ENCODE measurements at places on chromosomes 7 and 10.

GRCh38 chr7:154804449-154804848 is 198.5 kb downstream of the PAXIP1 start:
- no peak for DNase-seq

- no peak for DNase-seq
Measured at GRCh38 chr10:115942101-115942500, 330.9 kb downstream of the GFRA1 start.

- DNase-seq: no peak
Measured at GRCh38 chr10:96842896-96843723, 11.0 kb downstream of the LCOR start.

- DNase-seq: no peak
Measured at GRCh38 chr10:43315535-43316207, 48.8 kb upstream of the RASGEF1A start.

DNA sequence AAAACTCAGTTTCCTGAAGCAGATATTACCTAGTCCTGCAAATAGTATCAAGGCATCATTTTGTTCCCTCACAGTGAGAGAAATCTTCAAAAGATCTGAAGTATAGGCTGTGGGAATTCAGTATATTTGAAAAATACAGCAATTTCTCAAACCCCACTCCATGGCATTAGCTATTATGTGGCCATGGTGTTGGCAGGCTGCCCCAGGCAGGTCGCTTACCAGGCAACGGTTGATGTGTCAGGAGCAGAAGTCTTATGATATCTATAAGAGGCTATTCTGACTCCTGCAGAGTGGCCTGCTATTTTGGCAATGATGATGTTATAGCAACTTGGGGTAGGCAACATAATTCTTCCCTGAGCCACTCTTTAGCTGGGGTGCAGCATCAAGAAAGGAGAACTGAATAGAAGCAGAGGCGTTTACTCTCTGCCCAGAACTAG is 187.9 kb downstream of the PLXDC2 start:
- no peak for DNase-seq

- no peak for DNase-seq
Measured at GRCh38 chr7:57407125-57407524, 42.9 kb upstream of the ZNF716 start.

DNA sequence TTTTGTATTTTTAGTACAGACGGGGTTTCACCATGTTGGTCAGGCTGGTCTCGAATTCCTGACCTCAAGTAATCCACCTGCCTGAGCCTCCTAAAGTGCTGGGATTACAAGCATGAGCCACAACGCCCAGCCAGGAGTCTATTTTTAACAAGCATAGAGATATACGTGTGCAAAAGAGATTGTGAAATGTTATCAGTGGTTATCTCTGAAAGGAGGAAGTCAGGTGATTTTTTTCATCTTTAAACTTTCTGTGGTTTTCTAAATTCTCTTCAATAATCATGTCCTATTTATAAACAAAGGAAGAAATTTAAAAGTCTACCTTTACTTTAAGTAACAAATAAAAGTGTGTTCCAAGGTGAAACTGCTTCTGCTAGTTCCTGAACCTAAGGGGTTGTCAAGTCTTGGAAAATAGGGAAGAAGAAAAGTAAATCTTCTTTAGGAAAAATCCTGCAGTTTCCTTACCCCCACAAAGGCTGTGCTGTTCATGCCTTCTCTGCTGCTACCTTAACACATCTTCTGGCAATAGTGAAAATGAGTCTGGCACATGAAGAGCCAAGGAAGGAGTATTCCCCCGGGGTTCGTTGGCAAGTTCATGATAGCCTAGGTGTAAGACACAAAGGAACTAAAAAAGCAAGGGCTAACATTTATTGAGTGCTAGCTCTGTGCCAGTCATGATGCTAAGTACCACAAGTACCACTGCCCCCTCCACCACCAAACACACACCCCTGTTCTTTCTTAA is 51.1 kb downstream of the CYP26A1 start:
- DNase-seq: no peak

DNA sequence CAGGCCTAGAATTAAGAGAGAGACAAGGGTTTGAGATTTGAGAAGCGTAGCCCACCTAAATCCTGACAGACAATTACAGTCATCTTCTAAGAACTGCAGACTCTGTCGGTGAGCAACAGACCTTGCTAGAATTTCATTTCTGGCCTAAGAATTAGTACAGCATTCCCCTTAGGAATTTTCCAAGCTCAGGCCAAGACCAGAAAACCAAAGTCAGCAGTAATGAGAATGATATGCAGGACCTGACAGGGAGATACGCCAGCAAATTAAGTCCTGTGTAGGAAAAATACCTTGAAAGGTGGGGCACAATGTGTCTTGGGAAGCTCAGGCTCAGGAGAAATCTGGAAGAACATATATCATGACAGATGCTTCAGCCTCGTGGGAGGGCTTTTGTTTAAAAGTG is 52.7 kb upstream of the HERPUD2 start:
- DNase-seq: no peak

DNA sequence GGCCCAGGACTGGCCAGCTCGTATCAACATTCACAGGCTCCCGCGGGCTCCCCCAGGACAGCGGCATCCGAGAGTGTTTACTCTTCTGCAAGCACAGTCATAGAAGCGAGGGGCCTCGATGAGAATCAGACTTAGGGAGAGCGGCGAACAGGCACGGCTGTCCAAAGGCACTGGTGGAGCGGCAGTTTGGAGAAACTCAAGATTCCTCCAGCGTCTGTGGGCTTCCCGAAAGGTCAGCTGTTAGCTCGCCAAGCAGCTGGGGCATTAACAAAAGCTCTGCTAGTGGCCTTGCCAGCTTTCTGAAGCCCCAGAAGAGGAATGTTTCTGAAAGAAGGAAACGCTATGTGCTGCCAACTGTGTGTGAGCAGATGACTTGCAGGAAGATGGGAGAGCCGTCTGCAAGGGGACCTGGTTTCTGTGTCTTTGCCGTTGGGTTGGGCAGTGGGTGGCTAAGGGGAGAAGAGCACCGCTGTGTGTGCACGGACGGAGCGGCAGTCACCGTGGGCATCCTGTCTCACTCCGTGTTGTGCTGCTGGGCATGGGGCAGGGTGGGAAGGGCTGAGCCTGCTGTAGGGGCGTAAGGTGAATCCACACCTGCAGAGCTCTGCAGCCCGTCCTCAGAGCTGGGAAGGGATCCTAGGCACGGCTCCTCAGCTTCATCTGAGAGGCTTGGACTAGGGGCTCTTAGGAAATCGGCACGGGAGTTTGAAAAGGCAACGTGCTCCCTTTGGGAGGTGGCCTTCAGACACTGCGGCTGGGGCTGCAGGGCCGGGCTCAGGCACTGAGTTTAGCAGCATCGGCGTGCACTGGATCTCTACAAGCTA is 42.1 kb downstream of the AMZ1 start:
- DNase-seq: peak; percentile 70

- DNase-seq: no peak
Measured at GRCh38 chr10:80472234-80473095, 18.4 kb downstream of the TSPAN14 start.

DNA sequence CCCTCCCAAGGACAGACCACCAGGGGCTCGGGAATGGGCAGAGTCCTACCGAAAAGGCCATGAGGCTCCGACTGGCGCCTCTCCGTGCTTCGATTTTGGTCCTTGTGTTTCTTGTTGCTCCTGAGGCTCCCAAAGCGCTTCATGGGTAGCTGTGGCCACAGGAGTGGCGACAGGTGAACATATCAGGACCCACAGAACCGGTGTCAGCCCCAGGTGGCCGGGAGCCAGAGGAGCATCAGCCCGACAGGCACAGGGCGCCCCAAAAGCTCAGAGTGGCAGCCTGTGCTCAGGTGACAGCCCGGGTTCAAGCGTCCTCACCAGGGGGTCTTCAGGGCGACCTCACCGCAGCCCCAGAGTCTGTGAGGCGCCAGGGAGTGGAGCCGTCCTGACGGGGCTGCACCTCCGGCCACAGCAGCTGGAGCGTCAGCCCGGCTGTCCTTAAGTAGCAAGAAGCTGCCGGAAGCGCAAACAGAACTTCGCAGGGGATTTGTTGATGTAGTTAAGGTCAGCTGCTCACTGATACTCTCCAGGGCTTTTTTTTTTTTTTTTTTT is 141.0 kb downstream of the PRKAG2 start:
- no peak for DNase-seq

DNA sequence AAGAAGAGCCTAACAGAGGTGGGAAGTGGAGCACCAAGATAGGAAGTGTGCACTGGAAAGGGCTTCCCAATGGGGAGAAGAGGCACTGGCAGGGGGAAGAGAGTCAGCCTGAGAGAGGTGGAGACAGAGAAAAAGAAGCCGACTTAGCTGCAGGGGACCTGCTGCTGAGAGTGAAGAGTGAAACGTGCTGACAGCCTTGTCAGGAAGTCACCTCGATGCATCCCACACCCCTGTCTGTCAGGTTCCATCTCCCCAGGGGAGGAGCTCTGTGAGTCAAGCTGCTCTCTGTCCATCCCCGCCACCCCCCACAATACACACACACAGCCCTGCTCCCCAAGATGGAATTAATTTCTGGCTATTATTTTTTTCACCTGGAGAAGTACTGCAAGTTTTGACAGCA is 14.0 kb downstream of the KAZALD1 start:
- DNase-seq: no peak

GRCh38 chr7:30703756-30704155 is 21.5 kb upstream of the CRHR2 start:
- no peak for DNase-seq

- DNase-seq: no peak
Measured at GRCh38 chr7:105439174-105439893, 50.6 kb upstream of the SRPK2 start.

DNA sequence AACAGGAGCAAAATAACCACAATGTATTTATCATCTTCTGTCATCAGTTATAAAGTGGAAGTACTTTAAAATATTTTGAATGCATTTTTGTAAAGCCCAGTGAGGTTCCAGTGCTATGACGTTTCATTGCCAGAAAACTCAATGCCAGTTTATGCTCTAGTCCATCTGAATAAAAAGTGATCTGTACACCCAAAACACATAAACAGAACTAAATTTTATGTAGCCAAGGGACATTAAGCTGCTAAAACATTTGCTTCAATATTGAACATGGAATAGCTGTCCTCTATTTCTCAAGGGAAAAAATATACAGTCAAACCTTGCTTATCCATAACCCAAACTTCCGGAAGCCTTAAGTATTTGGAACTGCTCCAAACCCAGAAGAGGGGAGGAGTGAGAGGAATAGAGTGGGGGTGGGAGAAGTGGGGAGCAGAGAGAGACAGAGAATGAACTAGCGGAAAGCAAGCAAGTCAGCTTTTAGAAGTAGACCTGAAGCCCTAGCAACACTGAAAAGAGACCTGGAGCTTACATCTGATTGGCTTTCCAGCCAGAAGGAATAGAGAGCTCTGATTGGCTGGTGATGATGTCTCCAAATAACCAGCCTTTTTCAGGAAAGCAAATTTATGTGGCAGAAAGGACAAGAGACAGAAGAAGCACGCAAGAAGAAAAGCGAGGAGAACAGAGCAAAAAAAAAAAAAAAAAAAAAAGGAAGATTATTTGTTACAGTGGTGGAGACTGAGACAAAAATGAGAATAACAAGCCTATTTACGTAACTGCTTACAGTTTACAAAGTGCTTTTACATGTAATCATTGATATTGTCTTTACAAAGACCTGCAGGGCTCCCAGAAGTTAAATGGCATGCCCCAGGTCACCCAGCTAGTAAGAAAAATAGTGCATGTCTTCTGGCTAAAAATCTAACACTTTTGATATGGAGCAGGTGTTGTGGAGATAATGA is 196.0 kb downstream of the RNLS start:
- DNase-seq: no peak

- peak; percentile 37 for DNase-seq
Measured at GRCh38 chr7:127885843-127886242, 145.4 kb downstream of the LRRC4 start.

DNA sequence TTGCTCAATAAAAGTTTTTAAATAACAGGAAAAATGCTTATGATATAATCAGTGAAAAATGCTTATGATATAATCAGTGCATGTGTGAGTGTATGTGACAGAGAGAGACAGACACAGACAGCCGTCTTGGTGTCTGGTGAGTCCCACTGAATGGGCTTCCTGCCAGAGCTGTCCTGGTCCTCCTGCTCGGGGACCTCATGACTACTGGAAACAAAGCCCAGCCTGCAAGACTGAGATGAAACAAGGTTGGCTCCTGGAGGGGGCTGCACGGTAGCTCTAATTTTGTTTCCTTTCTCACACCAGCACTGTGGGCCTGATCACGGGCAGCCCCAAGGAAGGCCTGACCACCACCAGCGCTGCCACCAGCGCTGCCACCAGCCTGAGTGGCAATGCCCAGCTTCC is 57.3 kb downstream of the NRP1 start:
- DNase-seq: no peak

- no peak for DNase-seq
Measured at GRCh38 chr10:24483701-24484100, 240.0 kb downstream of the ARHGAP21 start.

DNA sequence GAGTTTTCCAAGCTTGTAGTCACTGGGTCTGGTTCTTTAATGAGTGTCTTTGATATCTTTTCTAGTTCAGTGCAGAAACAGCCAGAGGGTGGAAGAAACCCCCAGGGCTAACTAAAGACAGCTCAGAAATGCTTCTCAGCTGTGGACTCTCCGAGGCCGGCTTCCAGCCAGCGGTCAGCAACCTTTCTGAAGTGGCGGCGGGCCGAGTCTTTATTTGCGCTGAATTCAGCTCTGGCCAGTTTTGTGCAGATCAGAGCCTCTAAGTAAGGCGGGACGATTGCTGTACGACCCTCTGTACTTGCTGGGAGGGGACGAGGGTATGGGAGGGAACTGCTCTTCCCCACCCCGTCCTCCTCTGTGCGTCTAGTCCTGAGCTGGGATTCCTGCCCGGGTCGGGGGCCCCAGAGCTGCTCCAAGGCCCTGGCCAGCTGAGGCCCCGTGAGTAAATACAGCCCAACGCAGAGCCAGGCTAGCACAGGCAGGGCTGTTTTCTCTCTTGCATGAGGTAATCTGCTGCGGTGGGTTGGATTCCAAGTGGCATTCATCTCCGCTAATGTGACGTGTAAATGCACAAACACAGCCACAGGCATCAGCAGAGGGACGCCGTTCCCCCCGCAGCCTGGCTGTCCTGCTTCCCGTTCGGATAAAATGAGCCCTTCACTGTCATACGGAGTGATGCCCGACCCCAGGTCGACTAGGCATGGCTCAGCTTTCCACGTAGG is 159.8 kb downstream of the PIP4K2A start:
- peak; percentile 41 for DNase-seq

- no peak for DNase-seq
Measured at GRCh38 chr7:75662579-75663301, 76.0 kb downstream of the HIP1 start.

DNA sequence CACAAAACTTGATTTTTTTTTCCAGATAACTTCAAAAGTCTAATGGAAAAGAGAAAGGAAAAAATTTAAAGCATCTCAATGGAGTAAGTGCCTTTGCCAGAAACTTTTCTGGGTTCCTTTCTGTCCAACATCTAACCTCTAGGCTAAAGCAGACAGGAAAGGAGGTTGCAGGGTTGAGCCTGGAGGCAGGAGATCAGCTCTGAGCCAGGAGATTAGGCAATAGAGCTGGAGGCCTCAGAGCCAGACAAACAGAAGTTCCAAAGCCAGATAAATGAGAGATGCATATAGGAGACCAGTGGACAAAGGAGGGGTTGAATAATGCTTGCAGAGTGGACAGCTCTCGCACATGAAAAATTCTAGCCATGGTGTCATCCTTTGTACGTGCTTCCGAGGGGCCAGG is 42.9 kb downstream of the CHN2 start:
- no peak for DNase-seq
